IMR-90 (cell line): ENCODE measurements at places on chromosomes 11 and 22. TPM values are rescaled to one million over a fixed set of nuclear protein-coding genes. Genes with fewer than 3 reads are reported as not detected.
A peak's percentile ranks its signal among the peaks of the same experiment; 100 is the strongest.

- H3K4me3 ChIP-seq, result no peak overlapping the region
- DNase-seq, result no peak
- no peaks in the 10 kb centered on the region for H3K36me3 ChIP-seq
- H3K4me1 ChIP-seq, result no peaks in the 10 kb centered on the region
These were observed 619.5 kb upstream of the CADM1 start for GRCh38 chr11:116123739-116124138.

DNA sequence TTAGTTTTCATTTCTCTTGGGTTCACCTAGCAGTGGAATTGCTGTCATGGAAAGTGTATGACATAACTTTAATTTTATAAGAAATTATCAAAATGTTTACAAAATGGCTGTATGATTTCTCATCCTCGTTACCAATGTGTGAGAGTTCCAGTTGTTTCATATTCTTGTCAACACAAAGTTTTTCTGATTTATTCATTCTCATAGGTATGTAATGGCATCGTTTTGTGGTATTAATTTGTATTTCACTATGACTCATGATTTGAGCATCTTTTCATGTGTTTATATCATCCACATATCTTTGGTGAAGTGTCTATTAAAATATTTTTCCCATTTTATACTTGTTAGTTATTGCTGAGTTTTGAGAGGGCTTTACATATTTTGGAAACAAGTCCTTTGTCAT is 5.5 kb downstream of the FAM111B start:
- peak; percentile 39 for DNase-seq
- no peak overlapping the region for H3K4me3 ChIP-seq
- peaks cover 5% of the 10 kb centered on the region; the same call in 1 of the 2 replicates for H3K36me3 ChIP-seq
- no peaks in the 10 kb centered on the region for H3K27me3 ChIP-seq

- peak; percentile 72 for DNase-seq
- H3K36me3 ChIP-seq, result peaks cover 22% of the 10 kb centered on the region
- no peak overlapping the region for H3K4me3 ChIP-seq
- no peak overlapping the region for H3K27ac ChIP-seq
These were observed 14.5 kb downstream of the XNDC1N start for GRCh38 chr11:71913756-71914526.

GRCh38 chr11:121029813-121030445 is 6.0 kb downstream of the TBCEL start:
- H3K27ac ChIP-seq, result no peak overlapping the region
- no peaks in the 10 kb centered on the region for H3K36me3 ChIP-seq
- DNase-seq, result no peak
- peaks cover 2% of the 10 kb centered on the region for H3K4me1 ChIP-seq
- H3K27me3 ChIP-seq, result no peaks in the 10 kb centered on the region

- H3K27ac ChIP-seq, result no peak overlapping the region
- H3K4me3 ChIP-seq, result no peak overlapping the region
- peak; percentile 24 for DNase-seq
- H3K36me3 ChIP-seq, result peaks cover 10% of the 10 kb centered on the region; the same call in 1 of the 2 replicates
These were observed 11.0 kb upstream of the UCP3 start for GRCh38 chr11:74019860-74020259.

GRCh38 chr22:49970528-49971231 is 10.1 kb downstream of the PIM3 start:
- H3K4me1 ChIP-seq, result peaks cover 27% of the 10 kb centered on the region
- H3K27ac ChIP-seq, result peak overlapping the region; percentile 77
- DNase-seq, result peak; percentile 97
- no peaks in the 10 kb centered on the region for H3K36me3 ChIP-seq
- peak overlapping the region; percentile 28 for H3K4me3 ChIP-seq
- H3K27me3 ChIP-seq, result no peaks in the 10 kb centered on the region

- H3K27ac ChIP-seq, result no peak overlapping the region
- H3K36me3 ChIP-seq, result no peaks in the 10 kb centered on the region
- H3K27me3 ChIP-seq, result peaks cover 8% of the 10 kb centered on the region
- no peak overlapping the region for H3K4me3 ChIP-seq
These were observed 46.8 kb downstream of the BRSK2 start for GRCh38 chr11:1436468-1437039.

- no peaks in the 10 kb centered on the region for H3K36me3 ChIP-seq
- peaks cover 1% of the 10 kb centered on the region; the same call in 1 of the 2 replicates for H3K4me1 ChIP-seq
- peak; percentile 41 for DNase-seq
- peaks cover 56% of the 10 kb centered on the region for H3K27me3 ChIP-seq
- H3K27ac ChIP-seq, result no peak within 1 kb of the TSS
These were observed at the start of gene FAT3 for GRCh38 chr11:92224407-92225124. Gene FAT3 (plus strand): TSS chr11:92224818. CDS start chr11:92352113, 127,295 bp downstream.

OR4A16 gene
- polyA plus RNA-seq, result not detected in 2 replicates

DNA sequence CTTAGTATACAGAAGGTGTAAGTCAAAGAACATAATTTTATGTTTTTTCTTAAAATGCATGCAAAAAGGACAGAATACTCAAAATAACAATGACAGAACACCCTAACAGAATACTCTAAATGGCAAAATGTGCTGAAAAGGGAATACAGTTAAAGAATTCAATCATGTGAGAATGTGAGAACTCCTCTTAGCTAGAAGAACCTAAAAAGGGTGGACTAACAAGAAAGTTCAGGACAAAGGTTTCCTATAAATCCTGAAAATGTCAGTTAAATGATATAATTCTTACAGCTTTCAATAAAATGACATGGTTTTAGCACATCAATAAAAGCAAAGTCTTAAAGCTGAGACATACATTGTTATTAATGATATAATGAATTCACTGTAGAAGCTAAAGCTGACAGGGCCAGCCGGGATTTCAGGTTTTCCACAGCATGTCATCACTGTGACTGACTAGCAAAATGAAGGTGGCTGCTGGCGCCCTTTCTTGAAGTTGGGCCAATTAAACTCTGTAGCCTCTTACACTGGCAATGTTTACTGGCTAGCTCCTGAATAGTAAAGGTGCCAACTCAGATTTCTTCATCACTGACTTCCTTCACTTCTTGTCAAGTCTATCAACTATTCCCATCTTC is 244.4 kb downstream of the TTC28 start:
- no peaks in the 10 kb centered on the region for H3K36me3 ChIP-seq
- peaks cover 8% of the 10 kb centered on the region; the same call in 1 of the 2 replicates for H3K4me1 ChIP-seq
- H3K27ac ChIP-seq, result no peak overlapping the region

GRCh38 chr22:21829523-21829922 is 37.9 kb downstream of the MAPK1 start:
- no peak overlapping the region for H3K4me3 ChIP-seq
- H3K27ac ChIP-seq, result no peak overlapping the region
- peaks cover 16% of the 10 kb centered on the region for H3K4me1 ChIP-seq

EIF1AD gene
- 30.0 and 32.5 TPM in 2 replicates for polyA plus RNA-seq

GRCh38 chr22:19430890-19431541 is 517 bp downstream of the HIRA start:
- DNase-seq, result peak; percentile 19
- peak overlapping the region; percentile 54 for H3K27ac ChIP-seq
- H3K27me3 ChIP-seq, result no peaks in the 10 kb centered on the region
- H3K4me3 ChIP-seq, result peak overlapping the region; percentile 81

GRCh38 chr11:134647066-134647743 is 235.2 kb upstream of the B3GAT1 start:
- H3K4me3 ChIP-seq, result no peak overlapping the region
- no peaks in the 10 kb centered on the region for H3K36me3 ChIP-seq
- no peak overlapping the region for H3K27ac ChIP-seq
- DNase-seq, result no peak
- no peaks in the 10 kb centered on the region for H3K27me3 ChIP-seq
- no peaks in the 10 kb centered on the region for H3K4me1 ChIP-seq

GRCh38 chr22:33099593-33099992 is 41.4 kb upstream of the SYN3 start:
- H3K27ac ChIP-seq, result no peak overlapping the region
- no peaks in the 10 kb centered on the region for H3K4me1 ChIP-seq
- DNase-seq, result no peak
- H3K27me3 ChIP-seq, result no peaks in the 10 kb centered on the region
- no peak overlapping the region for H3K4me3 ChIP-seq

- DNase-seq, result no peak
- H3K4me3 ChIP-seq, result no peak overlapping the region
- no peak overlapping the region for H3K27ac ChIP-seq
- H3K36me3 ChIP-seq, result no peaks in the 10 kb centered on the region
- H3K27me3 ChIP-seq, result 0 out of 2 replicates have a peak, but pooled peaks cover 2% of the 10 kb centered on the region
These were observed 54.1 kb upstream of the LINC01488 start for GRCh38 chr11:69427337-69427736.

DYNC2H1 gene
- polyA plus RNA-seq, result 4.3 and 5.7 TPM in 2 replicates

DNA sequence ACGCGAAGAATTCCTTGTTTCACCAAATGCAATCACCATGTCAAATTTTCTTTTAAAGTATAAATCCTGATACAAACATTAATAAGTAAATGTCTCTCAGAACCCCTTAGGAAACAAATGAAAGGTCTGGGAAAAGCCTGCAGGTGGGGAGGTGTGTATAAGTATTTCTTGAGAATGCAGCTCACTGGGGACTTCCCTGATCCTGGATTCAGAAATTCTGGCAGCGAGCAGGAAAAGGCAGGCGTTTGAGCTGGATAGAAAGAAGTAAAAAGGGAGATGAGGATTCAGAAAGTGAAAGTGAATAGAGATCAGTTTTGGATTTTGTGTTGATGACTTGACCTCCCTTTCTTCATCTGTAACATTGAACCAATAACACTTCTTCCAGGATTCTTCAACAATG is 68.3 kb upstream of the CTSC start:
- H3K27ac ChIP-seq, result no peak overlapping the region
- peaks cover 8% of the 10 kb centered on the region for H3K4me1 ChIP-seq
- no peak overlapping the region for H3K4me3 ChIP-seq
- H3K27me3 ChIP-seq, result no peaks in the 10 kb centered on the region

- DNase-seq, result no peak
- H3K27me3 ChIP-seq, result peaks cover 49% of the 10 kb centered on the region
- no peak overlapping the region for H3K27ac ChIP-seq
- no peaks in the 10 kb centered on the region for H3K4me1 ChIP-seq
- H3K4me3 ChIP-seq, result no peak overlapping the region
- no peaks in the 10 kb centered on the region for H3K36me3 ChIP-seq
These were observed 5.2 kb upstream of the SPTBN2 start for GRCh38 chr11:66734215-66734614.

GRCh38 chr11:119145551-119145950 is 3.3 kb upstream of the ABCG4 start:
- H3K27me3 ChIP-seq, result peaks cover 30% of the 10 kb centered on the region
- no peak overlapping the region for H3K4me3 ChIP-seq
- no peak for DNase-seq
- H3K27ac ChIP-seq, result no peak overlapping the region
- H3K36me3 ChIP-seq, result no peaks in the 10 kb centered on the region
- H3K4me1 ChIP-seq, result 0 out of 2 replicates have a peak, but pooled peaks cover 2% of the 10 kb centered on the region

MS4A3 gene
- not detected in 2 replicates for polyA plus RNA-seq

FXYD2 gene
- 0.09 TPM in 1 of 2 replicates, not detected in the other for polyA plus RNA-seq

- no peaks in the 10 kb centered on the region for H3K27me3 ChIP-seq
- no peak overlapping the region for H3K27ac ChIP-seq
- H3K4me3 ChIP-seq, result no peak overlapping the region
- DNase-seq, result no peak
- H3K4me1 ChIP-seq, result no peaks in the 10 kb centered on the region
These were observed 19.7 kb downstream of the SART1 start for GRCh38 chr11:65981101-65981740.

DNA sequence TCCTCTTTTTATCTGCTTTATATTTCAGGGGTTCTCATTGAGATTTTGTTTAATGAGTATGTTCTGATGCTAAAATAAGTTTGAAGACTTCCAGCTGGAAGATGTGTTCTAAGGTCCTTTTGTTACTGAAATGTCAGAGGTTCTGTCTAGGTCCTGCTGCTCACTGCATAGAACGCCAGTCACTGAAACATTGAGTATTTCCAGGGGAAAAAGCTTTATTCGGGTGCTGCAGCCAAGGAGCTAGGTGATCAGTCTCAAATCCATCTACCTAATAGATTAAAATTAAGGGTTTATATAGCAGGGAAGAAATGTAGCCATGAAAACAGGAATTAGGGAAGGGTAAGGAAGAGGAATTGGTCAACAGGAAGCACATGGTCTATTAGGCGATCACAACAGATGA is 19.7 kb downstream of the SVIP start:
- no peak for DNase-seq
- no peak overlapping the region for H3K27ac ChIP-seq
- no peaks in the 10 kb centered on the region for H3K27me3 ChIP-seq

DNA sequence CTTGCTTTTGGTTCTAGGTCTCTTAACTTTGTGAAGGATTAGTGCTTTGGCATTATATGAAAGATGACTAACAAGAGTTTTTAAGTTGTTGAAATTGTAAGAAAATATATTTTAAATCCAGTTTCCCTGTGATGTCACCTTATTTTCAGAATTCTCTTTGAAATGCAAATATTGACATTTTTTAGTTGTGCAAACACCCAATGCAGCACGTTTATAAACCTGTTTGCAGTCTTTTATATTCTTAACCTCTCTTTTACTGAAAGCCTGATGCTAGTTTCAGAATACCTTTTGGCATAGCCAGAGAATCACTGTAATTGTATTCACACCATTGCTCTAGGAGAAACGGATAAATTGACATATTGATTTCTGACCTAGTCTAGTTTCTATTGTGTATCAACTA is 42.8 kb upstream of the SLC37A2 start:
- no peaks in the 10 kb centered on the region for H3K36me3 ChIP-seq
- H3K4me1 ChIP-seq, result no peaks in the 10 kb centered on the region
- DNase-seq, result no peak
- no peaks in the 10 kb centered on the region for H3K27me3 ChIP-seq
- no peak overlapping the region for H3K4me3 ChIP-seq

GRCh38 chr11:69529001-69529400 is 47.5 kb downstream of the LINC01488 start:
- peaks cover 19% of the 10 kb centered on the region for H3K27me3 ChIP-seq
- H3K4me3 ChIP-seq, result no peak overlapping the region
- peaks cover 8% of the 10 kb centered on the region for H3K4me1 ChIP-seq
- no peak overlapping the region for H3K27ac ChIP-seq
- H3K36me3 ChIP-seq, result no peaks in the 10 kb centered on the region
- no peak for DNase-seq

TENM4 gene
- 7.4 and 7.6 TPM in 2 replicates for polyA plus RNA-seq

SLC5A1 gene
- not detected in 2 replicates for polyA plus RNA-seq

DNA sequence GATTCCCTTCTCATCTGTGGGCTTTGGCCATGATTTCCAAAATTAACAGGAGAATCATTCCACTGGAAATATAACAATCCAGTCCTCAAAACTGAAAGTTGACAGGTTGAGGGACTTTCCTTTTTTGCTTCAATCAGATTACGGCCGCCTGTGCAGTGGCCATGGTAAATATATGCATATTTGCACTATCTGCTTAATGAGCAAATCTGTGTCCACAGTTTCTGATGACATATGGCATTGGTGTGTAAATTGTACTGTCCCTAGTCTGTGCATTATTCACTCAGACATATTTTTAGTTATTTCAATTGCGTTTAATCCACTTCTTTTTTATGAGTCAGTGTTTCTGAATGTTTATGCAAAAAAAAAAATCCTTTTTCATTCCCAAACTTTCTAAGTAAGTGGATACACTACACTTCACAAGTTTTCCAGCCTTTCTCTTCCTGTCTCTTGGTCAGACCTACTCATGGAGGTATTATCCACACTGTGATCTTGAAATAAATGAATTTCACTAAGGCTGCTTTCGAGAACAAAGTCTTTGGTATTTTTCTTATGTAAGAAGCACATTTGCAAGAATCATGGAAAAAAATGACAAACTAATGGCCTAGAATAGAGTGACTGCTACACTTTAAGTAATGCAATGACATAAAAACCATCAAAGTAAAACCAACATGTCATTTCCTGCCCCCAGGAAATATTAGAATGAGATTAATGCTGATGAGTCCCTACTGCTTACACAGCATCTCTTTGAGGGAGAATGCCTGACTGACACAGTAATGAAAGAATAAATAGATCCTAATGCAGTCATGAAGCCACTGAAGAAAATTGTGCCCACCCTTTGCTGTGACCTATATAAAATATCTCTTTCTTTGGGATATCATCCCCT is 76.4 kb upstream of the MTNR1B start:
- no peak overlapping the region for H3K4me3 ChIP-seq
- DNase-seq, result no peak
- H3K36me3 ChIP-seq, result no peaks in the 10 kb centered on the region

DEUP1 gene
- polyA plus RNA-seq, result not detected in 2 replicates
